ENCODE measurements at places on chromosomes 12 and 14.
A peak's percentile ranks its signal among the peaks of the same experiment; 100 is the strongest.

DNA sequence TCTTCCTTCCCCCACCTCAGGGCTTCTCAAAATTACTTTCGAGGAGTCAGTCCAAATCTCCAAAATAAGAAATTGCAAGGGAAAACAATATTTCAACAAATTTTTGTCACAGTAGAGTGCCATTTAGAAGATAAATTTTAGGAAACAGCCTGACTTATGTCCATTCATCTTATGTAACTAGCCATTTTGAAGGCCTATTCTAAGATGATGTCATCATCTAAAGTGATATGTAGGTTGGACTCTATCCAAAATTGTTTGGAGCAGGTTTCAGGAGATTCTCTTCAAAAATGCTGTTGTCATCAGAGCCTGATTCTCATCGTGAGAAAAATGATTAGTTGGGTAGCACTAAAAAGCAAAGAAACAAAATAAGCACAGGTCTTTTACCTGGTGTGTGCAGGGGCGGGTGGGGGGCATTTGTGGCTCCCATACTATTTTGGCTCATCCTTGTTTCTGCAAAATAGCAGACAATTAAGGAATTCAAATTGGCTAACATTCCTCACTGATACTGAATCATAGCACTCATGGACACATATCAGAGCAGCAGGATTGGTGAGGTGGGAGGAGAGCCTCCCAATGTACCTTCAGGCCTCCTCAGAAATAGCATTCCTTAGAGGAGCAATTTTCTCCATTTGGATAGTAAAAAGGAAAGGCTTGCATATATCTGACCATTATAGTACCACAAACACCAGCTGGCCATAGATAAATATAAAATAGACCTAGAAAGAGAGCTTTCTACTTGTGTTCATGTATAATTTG is 360.9 kb upstream of the NAV3 start:
- no peak for ATAC-seq

GRCh38 chr12:132781938-132782337 is 20.3 kb upstream of the ANKLE2 start:
- ATAC-seq, result no peak

- ATAC-seq, result no peak
Measured at GRCh38 chr14:96299441-96299840, 43.4 kb downstream of the BDKRB1 start.

- ATAC-seq, result peak; percentile 82
Measured at GRCh38 chr12:57138526-57139272, 8.7 kb downstream of the LRP1-AS start.

DNA sequence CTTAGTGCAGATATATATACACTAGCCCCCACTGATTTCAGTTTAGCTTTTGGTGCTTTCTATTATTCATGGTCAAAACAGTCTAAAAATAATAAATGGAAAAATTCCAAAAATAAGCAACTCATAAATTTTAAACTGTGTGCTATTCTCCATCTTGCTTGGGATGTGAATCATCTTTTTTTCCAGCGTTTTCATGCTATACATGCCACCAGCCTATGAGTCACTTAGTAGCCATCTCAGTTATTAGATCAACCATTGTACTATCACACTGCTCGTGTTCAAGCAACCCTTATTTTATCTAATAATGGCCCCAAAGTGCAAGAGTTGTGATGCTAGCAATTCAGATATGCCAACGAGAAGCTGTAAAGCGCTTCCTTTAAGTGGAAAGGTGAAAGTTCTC is 73.9 kb upstream of the KRR1 start:
- ATAC-seq, result no peak

DNA sequence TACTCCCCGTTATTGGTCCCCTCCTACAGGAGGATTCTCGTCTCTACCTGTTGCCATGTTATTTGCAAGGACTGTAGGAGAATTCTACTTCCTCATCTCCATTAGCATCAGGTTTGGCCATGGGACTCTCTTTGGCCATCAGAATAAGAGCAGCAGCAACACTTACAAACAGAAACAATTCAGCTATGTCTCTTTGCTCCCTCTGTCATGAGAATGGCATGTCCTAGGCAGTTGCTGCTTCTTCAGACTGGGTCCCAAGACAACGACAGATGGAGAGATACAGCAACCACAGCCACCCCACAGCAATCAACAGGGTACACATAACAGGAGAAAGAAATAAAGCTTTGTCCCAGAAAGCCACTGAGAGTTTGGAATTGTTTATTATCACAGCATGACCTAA is 19.7 kb downstream of the SLC41A2 start:
- no peak for ATAC-seq

DNA sequence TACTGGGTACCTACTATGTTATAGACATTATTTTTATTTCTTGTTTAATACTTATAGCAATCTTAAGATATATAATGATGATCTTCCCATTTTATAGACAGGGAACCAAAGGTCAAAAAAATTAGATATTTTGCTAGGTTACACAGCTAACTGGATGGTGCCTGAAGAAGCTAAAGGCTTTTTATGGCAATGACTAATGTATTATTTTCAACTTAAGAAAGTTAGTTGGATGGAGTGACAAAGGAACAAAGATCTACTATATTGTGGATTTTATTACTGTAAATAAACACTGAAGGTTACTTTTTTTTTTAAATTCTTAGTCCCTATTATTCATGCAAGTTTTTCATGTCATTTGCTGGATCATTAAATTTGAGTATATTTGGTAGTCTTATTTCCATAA is 227.9 kb downstream of the GPHN start:
- ATAC-seq, result no peak

GRCh38 chr12:2264651-2265232 is 212.0 kb downstream of the CACNA1C start:
- ATAC-seq, result peak; percentile 88

- ATAC-seq, result no peak
Measured at GRCh38 chr12:28237423-28237822, 47.2 kb downstream of the CCDC91 start.

DNA sequence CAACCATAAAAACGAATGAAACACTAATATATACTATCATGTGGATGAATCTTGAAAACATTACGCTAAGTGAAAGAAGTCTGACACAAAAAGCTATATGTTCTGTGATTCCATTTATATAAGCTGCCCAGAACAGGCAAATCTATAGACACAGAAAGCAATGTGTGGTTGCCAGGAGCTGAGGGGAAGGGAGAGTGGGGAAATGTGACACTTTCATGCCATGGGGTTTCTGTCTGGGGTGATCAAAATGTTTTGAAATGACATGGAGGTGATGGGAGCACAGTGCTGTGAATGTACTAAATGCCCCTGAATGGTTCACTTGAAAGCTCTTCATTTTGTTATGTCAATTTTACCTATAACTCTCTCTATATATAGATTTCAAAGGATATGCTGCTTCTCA is 30.1 kb downstream of the ATG14 start:
- no peak for ATAC-seq

- peak; percentile 35 for ATAC-seq
Measured at GRCh38 chr14:99554757-99555531, 49.1 kb downstream of the CCDC85C start.

DNA sequence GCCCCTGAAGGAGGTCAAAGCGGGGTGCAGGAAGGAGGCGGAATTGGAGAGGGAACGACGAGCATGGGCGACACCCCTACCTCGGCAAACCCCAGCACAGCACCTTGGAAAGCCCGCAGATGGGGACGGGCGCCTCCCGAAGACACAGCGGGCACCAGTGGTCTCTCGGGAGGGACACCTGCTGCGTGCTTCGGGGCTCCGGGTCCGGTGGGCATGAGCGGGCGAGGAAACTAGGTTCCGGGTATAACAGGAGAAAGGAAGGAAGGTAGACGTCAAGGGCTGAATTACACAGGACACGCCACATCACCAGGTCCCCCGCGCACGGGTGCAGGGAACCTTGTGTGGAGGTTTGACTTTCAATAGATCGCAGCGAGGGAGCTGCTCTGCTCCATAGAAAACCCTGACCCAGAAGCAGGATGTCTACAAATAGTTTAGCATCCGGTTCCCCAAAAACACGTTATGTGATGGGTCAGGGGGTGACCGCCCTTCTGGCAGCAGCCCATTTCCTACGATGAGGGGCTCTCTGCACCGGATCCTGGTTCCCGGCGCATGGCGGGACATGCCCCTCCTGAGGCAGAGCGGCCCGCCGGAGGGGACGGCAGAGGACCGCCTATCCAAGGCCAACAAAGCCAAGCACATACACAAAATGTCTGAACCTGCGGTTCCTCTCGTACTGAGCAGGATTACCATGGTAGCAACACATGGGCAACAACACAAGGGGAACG is 196.9 kb downstream of the ALG10 start:
- no peak for ATAC-seq

DNA sequence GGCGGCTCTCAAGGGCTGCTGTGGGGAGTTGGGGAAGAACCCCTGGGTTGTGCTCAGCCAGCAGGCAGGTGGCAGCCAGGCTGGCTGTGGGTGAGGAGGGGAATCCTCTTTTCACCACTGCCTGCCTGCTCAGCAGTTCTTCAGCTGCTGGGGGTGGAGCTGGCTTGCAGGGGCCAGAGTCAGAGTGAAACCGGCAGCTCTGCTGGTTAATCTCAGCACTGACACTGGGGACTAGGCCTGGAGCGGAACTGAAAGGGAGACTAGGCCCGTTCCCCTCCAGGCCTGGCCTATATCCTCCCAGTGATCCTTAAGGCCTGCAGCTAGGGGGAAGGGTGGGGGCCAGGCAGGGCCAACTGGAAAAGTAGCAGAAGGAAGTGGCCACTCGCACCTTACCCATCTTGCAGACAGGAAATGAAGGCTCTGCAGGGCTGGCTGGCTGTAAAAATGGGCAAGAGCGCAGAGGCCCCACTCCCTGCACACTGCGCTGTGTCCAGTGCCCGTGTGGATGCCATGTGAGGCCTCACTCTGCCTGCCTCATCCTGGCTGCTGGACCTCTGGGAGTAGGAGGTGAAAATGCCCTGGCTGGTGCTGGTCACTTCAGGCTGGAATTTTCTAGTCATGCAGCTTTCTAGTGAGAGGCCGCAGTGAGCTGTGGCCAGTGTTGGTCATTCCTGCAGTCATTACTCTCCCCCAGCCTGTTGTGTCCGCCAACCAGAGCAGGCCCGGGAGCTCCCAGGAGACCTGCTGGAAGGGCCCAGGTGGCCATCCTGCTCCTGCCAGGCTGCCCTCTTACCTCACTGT is 39.4 kb downstream of the SH2B3 start:
- peak; percentile 73 for ATAC-seq

DNA sequence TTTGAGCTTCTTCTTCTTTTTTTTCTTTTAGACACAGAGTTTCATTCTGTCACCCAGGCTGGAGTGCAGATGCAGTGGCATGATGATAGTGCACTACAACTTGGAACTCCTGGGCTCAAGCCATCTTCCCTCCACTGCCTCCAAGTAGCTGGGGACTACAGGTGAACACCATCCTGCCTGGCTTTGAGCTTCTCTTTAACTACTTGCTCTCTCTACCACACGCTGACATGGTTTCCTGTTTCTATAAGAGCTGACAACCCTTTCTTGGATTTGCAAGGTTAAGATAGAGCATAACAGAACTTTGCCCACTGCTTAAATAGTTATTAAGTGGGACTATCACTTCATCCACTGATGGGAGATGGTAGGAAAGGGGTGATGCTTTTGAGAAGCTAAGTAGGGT is 82.4 kb upstream of the SLC38A2 start:
- ATAC-seq, result no peak

- ATAC-seq, result no peak
Measured at GRCh38 chr14:105247026-105247425, 1.3 kb upstream of the BTBD6 start.

GRCh38 chr12:80813820-80814219 is 97.1 kb downstream of the MYF5 start:
- no peak for ATAC-seq

DNA sequence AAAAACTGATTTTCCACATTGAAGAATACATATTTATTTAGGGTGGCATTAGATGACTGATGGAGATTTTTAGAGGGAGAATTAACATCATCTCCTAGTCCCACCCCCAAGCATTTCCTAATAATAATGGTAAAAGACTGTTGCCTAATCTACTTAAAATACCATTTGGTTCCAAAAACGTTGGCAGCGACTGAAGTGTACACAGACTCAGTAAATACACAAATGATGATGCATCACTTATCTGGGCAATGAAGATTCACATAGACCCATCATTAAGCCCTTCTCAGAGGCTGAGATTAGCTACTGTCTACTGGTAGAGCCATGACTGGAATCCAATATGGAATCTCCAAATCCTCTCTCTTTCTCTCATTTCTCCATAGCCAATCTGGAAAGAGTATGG is 18.2 kb downstream of the RTN1 start:
- ATAC-seq, result no peak

GRCh38 chr14:99075771-99076375 is 196.1 kb downstream of the BCL11B start:
- no peak for ATAC-seq

- no peak for ATAC-seq
Measured at GRCh38 chr14:51988221-51988620, 1.1 kb upstream of the RTRAF start.

DNA sequence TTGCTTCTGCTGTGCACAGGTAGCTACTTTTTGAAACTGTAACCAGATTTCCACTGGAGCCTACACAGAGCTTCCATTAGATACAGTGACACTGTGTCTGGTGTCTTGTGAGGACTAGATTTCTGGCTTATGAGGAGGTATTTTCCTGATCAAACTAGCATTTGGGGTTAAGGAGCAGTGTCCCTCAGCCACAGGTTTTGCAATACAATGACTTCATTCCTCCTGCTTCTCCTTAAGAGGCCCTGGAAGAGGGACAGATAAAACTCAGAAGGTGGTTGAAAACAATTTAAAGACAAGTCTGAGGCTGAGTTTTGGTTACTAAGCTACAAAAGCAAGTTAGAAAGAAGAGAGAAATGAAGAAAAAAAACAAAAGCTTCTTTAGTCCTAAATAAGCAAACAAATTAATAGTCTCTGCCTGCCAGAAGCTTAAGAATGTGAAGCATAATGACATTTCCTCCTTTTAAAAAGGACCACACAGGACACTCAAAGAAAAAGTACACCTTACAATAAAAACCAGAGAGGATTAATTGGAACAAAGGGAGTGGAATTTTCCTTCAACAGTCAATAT is 53.0 kb downstream of the PKP2 start:
- ATAC-seq, result no peak

GRCh38 chr12:65162609-65163008 is 6.8 kb upstream of the LEMD3 start:
- ATAC-seq, result no peak

DNA sequence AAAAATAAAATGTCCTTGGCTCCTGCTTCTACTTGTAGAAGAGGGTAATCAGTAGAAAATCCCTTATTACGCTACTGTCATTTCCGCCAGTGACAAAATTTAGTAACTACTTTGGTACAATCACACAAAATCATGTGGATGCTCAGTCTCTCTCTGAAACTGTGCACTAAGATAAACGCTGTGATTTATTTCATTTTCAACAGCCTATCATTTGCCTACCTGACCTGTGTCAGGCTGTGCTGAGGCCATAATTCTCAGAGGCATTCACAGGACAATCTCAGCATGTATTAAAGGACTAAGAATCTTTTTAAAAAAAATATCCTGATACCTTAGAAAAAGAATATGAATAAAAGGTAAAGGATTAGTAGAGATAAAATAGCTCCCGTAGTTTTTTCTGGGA is 226.0 kb downstream of the RASSF9 start:
- no peak for ATAC-seq

- no peak for ATAC-seq
Measured at GRCh38 chr12:91993287-91994017, 152.2 kb downstream of the BTG1 start.

- no peak for ATAC-seq
Measured at GRCh38 chr12:64569923-64570691, 40.2 kb upstream of the RASSF3 start.

- no peak for ATAC-seq
Measured at GRCh38 chr14:99468836-99469592, 11.6 kb downstream of the SETD3 start.

Data from gastroesophageal sphincter (tissue), 4 donors.